ENCODE measurements at places on chromosomes 6 and 20.
A peak's percentile ranks its signal among the peaks of the same experiment; 100 is the strongest.

GRCh38 chr6:156585859-156586258 lies 191.3 kb upstream of the ARID1B start:
- DNase-seq, result no peak

GRCh38 chr6:135606392-135606791 lies 108.9 kb upstream of the AHI1 start:
- no peak for DNase-seq

DNA sequence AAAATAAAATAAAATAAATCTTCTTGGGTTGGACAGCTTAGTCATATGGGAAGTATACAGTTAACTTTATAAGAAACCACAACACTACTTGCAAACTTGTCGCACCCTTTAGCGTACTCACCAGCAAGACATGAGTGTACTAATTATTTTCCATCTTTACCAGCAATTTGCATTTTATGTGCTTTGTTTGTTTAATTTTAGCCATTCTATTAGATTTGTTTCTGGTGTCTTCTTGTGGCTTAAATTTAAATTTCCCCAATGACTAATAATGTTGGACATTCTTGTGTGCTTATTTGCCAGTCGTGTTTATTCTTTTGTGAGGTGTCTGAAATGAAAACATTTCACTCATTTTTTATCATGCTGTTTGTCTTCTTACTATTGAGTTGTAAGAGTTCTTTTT lies 1172.2 kb upstream of the CITED2 start:
- DNase-seq, result no peak

DNA sequence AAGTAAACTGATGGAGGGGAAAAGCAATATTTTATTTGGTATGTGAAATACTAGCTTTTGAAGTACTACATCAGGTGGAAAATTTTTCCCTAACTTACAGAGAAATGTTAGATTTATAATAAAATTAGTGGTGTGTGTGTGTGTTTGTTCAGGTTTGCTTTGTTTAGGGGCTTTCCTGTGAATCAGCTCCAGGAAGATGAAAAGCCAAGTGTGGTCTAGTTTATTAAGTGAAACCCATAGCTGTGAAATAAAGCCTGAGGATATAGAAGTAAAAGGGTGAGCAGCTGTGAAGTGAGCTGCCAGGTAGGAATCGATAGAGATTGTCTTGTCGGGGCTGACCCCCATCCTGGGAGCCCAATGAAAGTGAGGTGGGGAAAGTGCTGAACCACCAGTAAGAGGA lies 347.6 kb upstream of the IMPG1 start:
- DNase-seq, result no peak

DNA sequence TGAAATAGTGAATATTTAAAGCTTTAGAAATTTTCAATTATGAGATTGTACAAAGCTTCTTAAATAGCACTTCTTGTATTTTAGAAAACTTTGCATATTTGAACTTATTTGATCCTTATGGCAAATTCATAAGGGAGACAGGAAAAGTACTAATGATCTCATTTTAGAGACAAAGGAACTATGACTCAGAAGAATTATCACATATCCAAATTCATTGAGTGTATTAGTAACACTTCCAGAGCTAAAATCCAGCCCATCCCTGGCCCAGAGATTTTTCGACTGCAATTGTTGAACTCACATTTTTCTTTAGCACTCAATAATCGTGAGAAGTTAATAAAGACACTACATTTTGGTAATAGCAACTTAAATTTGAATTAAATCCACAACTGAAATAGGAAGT lies 704.3 kb downstream of the EPM2A start:
- no peak for DNase-seq

- no peak for DNase-seq
Observed at GRCh38 chr6:63527658-63528514, 44.4 kb upstream of the LOC128125822 start.

- no peak for DNase-seq
Observed at GRCh38 chr6:19492636-19493405, 344.3 kb upstream of the ID4 start.

GRCh38 chr20:23138682-23139081 lies 52.6 kb upstream of the CD93 start:
- DNase-seq, result no peak

DNA sequence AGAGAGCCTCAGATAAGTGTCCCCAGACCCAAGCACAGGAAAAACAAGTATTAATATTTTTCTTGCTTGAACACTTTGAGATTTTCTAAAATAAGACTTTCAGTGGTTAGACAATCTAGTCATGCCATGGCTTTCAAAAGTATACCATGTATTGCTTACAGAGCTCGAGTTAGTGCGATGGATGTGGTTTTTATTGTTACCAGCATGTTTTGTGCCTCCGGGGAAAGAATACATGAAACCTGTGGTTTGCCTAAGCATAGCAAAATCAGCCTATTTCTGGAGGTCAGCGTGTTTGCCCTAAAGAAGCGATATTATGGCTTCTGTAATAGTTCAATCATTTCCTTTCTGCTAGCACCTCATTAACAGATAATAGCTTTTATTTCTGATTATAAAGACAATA lies 21.6 kb downstream of the RIN2 start:
- DNase-seq, result no peak

DNA sequence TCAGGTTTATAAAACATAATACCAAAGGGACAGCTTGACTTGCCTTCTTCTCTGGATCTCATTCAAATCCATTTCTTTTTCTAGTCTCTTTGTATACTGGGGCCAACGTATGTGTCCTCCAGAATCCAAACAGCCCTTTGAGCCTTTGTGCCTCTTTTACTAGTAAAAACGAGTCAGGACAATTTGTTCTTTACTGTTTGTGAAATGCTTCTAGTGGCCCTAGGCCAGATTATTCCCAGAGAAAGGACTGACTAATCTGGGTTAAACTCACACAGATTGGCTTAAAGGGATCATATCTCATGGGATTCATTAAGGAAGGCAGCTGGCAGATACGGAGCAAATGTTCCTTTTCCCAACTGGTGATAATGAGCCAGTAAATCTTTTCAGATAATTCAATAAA lies 32.1 kb upstream of the MANEA start:
- no peak for DNase-seq

DNA sequence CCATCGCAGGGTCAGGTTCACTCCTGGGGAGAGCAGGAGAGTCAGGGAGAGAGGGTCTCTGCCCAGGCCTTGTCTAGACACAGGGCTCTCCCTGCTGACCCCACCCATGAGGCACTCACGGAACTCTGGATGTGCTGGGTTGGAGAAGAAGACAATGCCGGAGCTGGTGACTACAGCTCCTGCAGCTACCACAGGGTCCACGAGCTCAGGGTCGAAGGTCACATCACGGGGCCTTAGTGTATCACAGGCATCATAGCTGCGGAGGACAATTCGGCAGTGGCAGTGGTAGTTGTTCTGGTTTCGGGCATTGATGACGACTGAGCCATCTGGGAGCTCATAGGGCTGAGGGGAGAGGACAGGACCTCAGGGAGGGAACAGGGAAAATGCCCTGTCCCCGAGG lies 2.7 kb downstream of the NEU1 start:
- DNase-seq, result no peak

GRCh38 chr20:60837173-60837770 lies 414.8 kb upstream of the CDH4 start:
- no peak for DNase-seq

GRCh38 chr6:162019349-162019748 lies 708.2 kb downstream of the PRKN start:
- DNase-seq, result no peak

DNA sequence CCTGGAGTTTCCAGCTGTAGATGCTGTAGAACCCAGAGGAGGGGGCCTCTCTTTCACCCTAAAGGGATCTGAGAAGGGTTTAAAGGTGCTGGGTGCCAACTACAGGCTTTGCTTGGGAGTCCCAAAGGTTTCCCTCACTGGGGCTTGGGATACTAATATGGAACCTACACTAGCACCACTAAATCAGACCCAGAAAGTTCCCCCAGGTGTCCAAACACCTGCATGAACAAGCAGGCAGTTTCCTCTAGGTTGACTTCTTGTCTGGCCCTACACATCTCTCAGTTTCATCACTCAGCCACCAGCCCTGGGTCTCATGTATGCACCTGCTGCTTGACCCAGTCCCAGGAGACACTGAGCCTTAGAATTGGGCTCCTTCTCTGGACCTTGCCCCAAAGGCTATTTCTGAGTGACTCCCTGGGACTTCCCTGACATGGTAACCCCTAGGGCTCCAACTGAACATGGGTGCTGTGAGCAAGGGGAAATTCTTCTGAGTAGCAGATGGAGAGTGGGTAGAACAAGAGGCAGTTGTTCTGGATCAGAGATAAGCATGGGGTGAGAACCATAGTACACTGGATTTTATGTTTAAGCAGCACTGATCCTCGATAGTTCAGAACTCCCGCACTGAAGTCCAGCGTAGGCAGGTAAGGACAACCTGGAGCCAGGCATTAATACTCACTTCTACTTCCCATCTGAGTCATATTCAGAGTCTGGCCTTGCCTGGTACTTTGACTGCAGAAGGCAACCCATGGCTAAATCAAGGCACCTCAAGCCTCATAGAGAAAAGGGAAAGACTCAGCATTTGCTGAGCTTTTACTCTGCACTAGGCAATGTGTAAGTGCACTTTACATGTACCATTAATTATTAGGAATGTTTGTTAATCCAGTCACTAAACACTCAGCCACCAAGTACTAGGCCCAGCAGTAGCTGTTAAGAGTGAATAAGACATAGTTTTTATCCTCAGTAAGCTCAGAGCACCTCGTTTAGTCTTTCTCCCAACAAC lies 16.8 kb downstream of the BCL2L1 start:
- no peak for DNase-seq

DNA sequence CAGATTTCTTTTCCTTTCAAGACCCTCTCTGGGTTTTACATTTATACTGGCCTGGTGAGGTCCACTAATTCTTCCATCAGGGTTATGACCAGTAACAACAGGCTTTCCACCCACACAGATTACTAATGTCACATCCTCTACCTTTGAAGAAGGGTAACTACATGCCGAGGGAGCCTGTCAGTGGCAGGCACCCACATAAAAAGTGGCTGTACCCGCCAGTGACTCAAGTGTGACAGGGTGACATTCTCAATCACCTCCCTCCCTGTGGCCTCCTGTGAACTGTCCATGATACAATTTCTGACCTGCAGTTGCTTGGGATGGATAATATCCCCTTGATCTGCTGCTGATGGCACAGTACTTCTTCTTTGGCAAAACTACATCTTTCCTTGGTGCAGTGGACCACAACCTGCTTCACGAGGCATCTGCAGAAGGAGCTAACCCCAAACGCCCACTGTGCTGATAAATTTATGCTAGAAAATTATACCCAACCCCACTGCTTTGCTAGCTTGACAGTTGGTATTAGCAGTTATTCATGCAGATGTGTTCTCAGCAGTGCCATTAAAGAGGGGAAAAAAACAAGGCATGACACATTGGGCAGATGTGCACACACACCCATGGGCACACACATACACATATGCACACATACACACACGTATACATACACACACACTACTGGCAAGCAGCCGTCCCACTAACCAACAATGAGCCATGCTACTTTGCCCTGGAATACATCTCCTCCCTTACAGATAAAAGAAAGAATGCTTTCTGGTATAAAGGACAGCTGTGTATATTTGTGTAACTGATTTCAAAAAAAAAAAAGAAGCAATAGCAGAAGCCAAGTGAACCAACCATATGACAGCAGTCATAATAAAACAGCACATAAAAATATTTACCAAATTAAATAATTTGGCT lies 20.8 kb downstream of the GFOD1 start:
- peak; percentile 41 for DNase-seq

GRCh38 chr20:50129662-50130355 lies 16.9 kb upstream of the UBE2V1 start:
- no peak for DNase-seq

DNA sequence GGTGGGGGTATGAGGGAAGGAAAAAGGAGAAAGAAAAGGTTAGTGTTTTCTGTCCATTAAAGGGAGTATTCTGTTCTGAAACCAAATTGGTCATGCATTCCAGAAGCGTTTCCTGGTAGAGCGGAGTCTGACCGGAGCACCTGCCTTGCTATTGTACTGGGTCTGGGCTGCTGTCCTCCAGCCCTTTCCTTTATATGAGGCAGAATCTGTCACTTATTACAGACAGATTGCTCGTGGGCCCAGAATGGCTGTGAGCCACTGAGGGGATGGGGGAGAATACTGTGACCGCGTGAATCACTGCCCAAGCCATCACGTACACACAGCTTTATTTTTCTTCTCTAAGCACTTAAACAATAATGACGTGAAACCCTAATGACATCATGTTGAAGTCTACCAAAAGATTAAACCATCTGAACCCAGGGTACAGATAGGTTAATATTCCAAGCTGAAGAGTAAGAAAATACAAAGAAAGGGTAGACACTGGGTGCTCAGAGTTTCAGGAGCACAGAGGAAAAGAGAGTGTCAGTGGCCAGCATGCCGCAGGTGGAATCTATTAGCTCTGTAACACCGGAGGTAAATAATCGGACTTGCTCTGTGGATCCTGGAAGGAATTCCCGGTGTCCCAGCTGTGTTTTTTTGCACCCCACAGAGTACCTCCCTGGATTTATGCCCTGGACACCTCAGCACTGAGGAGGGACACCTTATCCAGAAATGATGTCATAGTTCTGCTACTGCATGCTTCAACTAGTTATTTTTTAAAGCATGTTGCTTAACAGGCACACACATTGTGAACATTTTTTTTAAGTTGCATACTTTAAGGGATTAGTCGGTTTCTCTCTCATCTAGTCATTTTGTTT lies 573.3 kb downstream of the PKHD1 start:
- DNase-seq, result no peak

DNA sequence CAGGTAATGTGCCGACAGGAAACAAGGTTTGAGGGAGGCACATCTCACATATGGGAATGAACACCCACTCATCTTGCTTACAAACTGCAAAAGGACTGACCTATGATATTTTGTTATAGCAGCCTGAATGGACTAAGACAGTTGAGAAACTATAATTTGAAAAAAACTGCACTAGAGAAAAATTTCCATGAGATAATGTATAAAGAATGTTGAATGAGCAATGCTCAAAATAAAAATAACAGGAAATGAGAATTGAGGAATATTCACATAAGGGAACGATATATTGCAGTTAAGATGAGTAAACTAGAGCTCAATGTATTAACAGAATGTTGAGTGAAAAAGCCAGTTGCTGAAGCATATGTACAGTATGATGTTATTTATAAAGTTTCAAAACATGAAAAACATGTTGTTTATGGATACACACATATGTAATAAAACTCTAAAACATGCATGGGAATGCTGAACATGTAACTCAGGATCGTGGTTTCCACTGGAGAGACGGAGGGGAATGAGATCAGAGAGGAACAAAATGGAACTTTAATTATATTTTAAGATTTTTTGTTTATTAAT lies 6.3 kb upstream of the TBC1D22B start:
- DNase-seq, result no peak

GRCh38 chr6:163863565-163863964 lies 449.0 kb downstream of the QKI start:
- DNase-seq, result no peak
